ENCODE measurements at places on chromosomes 16 and 17. TPM values are rescaled to one million over a fixed set of nuclear protein-coding genes. Genes with fewer than 3 reads are reported as not detected.

The C16orf92 gene
- total RNA-seq: not detected

The FBXW10 gene
- not detected for total RNA-seq

The KRT36 gene
- not detected for total RNA-seq

The MYL4 gene
- 1.4 TPM for total RNA-seq

The HBA2 gene
- total RNA-seq: 0.91 TPM

The CCL17 gene
- total RNA-seq: not detected

The KRTAP16-1 gene
- total RNA-seq: not detected

The HSD17B1 gene
- total RNA-seq: 0.48 TPM

The KRTAP4-7 gene
- total RNA-seq: not detected

The CCL7 gene
- total RNA-seq: 2.4 TPM

The USP43 gene
- 0.91 TPM for total RNA-seq

The PFAS gene
- 17.1 TPM for total RNA-seq

The PDILT gene
- not detected for total RNA-seq

The PPP1R27 gene
- not detected for total RNA-seq

The CHRNE gene
- 0.39 TPM for total RNA-seq

The MRPL38 gene
- 28.3 TPM for total RNA-seq

The HSF5 gene
- not detected for total RNA-seq

The SOX8 gene
- 0.88 TPM for total RNA-seq
